ENCODE measurements at places on chromosomes 3 and 15. TPM values are rescaled to one million over a fixed set of nuclear protein-coding genes. Genes with fewer than 3 reads are reported as not detected.
A peak's percentile ranks its signal among the peaks of the same experiment; 100 is the strongest.

DNA sequence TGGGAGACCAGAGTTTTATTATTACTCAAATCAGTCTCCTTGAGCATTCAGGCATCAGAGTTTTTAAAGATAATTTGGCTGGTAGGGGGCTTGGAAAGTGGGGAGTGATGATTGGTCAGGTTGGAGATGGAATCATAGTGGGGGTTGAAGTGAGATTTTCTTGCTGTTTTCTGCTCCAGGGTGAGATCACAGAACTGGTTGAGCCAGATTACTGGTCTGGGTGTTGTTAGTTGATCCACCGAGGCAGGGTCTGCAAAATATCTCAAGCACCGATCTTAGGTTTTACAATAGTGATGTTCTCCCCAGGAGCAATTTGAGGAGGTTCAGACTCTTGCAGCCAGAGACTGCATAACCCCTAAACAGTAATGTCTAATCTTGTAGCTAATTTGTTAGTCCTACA lies 141.0 kb downstream of the OTOL1 start:
- DNase-seq: no peak
- H3K4me1 ChIP-seq: no peaks in the 10 kb centered on the region
- H3K4me3 ChIP-seq: no peak overlapping the region
- no peak overlapping the region for H3K27ac ChIP-seq
- H3K36me3 ChIP-seq: no peaks in the 10 kb centered on the region

DNA sequence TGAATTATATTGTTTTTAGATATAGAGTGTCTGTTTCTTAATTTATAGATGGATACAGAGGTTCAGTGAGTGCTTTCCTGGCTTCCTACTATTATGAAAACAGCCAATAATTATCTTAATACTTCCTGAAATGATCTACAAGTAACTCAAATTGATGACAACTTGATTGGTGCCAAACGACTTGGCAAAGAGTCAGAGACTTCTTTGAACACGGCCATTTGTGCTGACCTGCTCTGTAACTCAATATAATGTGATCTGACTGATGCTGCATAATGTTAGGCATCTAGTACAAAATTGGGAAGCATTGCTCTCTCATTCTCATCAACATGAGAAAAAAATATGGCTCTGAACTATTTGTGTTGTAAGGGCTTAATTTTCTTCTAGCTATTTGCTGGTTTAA lies 193.9 kb downstream of the DIPK2A start:
- no peaks in the 10 kb centered on the region for H3K27me3 ChIP-seq
- H3K4me1 ChIP-seq: no peaks in the 10 kb centered on the region
- no peak overlapping the region for H3K4me3 ChIP-seq
- peak; percentile 46 for DNase-seq
- no peak overlapping the region for H3K27ac ChIP-seq

- H3K27ac ChIP-seq: no peak overlapping the region
- H3K4me3 ChIP-seq: no peak overlapping the region
- no peaks in the 10 kb centered on the region for H3K27me3 ChIP-seq
- no peaks in the 10 kb centered on the region for H3K4me1 ChIP-seq
- H3K36me3 ChIP-seq: no peaks in the 10 kb centered on the region
These were observed 76.2 kb upstream of the ADPGK start for GRCh38 chr15:72859757-72860145.

Gene EXD1
- not detected for polyA plus RNA-seq

GRCh38 chr3:57977818-57978235 lies 30.4 kb upstream of the FLNB start:
- no peaks in the 10 kb centered on the region for H3K36me3 ChIP-seq
- no peaks in the 10 kb centered on the region for H3K27me3 ChIP-seq
- H3K27ac ChIP-seq: peak overlapping the region; percentile 2
- H3K4me1 ChIP-seq: peaks cover 3% of the 10 kb centered on the region
- DNase-seq: no peak
